ENCODE measurements at places on chromosomes 5 and 9.

DNA sequence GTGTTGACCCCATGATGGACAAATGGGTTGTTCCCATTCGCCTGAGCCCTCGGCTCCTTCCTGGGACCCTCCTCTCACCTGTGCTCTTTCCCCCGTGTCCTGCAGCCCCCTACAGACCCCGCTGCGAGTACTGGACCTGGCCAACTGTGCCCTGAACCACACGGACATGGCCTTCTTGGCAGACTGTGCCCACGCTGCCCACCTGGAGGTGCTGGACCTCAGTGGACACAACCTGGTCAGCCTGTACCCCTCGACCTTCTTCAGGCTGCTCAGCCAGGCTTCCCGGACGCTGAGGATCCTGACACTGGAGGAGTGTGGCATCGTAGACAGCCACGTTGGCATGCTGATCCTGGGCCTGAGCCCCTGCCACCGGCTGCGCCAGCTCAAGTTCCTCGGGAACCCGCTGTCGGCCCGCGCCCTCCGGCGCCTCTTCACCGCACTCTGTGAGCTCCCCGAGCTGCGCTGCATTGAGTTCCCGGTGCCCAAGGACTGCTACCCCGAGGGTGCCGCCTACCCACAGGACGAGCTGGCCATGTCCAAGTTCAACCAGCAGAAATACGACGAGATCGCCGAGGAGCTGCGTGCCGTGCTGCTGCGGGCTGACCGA is 3.4 kb downstream of the LRRC14B start:
- DNase-seq = no peak

DNA sequence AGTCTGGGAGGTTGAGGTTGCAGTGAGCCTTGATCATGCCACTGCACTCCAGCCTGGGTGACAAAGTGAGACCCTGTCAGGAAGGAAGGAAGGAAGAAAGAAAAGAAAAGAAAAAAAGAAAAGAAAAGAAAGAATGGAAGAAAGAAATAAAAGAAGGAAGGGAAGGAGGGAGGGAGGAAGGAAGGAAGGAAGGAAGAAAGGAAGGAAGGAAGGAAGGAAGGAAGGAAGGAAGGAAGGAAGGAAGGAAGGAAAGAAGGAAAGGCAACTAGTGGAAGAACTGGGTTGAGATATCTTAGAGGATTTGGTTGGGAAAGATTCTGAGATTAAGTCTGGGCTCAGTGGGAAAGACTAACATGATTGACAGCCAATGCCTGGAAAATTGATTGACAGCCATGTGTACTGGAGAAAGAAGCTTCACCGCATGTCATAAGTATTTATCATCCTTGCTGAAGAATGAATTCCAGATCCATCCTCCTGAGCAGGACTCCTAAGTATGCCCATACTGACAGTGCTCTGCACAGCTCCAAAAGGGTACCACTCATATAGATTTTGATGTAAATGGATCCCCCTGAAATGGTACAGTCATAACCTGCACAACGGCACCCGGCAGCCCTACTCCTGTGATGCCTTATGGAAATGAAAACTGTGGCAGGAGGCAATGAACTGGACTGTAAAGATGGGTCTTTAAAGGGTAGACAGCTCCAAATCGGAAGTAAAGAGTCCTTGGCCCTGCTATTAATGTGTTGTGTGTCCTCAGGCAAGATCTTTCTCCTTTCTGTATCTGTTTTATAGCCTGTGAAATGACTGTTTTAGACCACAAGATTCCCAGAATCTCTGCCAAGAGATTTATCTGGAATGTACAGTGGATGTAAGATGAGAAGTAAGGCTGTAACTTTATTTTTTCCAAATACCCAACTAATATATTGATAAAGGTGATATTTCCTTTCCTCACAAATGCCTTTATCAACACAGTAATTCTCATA is 16.9 kb upstream of the ADRA1B start:
- no peak for DNase-seq

DNA sequence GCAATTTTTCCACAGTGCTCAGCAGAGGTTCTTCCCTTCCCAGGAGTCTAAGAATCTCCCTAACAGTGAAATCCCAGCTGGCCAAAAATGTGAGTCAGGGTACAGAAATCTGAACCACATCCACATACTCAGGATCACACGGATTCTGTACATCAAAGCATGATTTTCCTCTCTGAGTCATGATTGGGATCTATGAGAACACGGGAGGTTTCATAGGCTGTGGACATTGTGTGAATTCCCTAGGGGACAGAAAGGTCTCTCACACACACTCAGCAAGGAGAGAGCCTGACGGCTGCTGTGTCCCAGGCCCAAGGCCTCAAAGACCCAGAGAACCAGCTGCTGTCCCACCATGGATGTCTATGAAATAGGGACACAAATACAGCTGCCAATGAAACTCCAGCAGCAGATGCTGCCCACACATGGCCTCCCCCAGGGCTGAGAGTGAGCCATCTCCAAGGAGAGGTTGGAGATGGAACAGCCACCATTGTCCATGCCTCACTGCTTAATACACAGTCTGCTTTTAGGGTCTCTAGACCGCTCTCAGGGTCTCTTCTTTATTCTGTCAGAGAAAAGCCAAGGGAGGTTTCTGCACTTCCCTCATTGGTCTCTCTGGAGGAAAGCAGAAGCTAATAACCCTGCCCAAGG is 102.7 kb downstream of the ADAMTS12 start:
- DNase-seq = no peak

DNA sequence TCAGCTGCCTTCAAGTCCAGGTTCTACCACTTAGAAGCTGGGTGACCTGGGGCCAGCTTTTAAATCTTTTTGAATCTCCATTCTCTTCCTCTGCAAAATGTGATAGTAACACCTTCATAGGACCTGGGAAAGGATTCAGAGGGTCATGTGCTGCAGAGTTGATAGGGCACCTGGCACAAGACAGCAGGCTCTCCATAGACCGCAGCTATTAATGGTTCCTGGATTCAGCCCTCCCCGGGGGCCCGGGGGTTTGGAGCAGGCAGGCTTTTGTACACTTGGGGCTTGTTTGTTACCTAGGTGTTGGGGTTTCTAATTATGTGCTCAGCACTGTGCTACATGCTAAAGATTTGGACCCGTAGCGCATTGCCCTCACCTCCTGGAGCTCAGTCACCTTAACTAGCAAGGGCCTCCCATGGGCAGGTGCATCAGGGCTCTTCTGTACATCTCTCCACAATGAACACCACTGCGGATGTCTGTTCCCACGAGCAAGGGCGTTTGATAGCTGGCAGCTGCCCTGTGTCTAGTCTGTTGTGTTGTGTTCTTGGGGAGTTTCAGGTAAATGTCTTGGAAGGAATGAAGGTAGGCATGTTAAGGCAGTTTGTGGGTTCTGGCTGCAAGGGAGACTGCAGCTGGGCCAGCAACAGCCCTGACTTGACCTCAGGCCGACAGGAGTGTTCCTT is 12.1 kb downstream of the PRRC2B start:
- DNase-seq = no peak

DNA sequence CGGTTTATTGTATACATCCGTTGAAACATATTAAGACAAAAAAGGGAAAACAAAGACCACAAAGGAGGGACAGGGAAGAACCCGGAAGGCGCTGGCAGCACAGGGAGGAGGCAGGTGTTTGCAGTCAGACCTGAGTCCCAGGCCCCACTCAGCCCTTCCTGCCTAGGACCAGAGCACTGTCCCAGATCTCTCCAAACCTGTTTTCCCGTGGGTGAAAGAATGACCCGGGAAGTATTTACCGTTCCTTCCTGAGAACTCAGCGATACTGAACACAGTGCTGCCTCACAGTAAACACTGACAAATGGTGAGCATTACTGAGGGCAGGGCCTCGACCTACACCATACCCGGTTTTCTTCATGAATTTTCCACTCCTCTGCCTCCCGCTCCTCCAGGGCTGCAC is 1.2 kb downstream of the ABO start:
- no peak for DNase-seq

GRCh38 chr5:101662263-101662662 is 633.8 kb downstream of the SLCO4C1 start:
- DNase-seq = no peak
